ENCODE measurements at places on chromosomes 11 and 22. TPM values are rescaled to one million over a fixed set of nuclear protein-coding genes. Genes with fewer than 3 reads are reported as not detected.
A peak's percentile ranks its signal among the peaks of the same experiment; 100 is the strongest.

ZDHHC5 gene
- 56.7 TPM for total RNA-seq

MMP1 gene
- total RNA-seq: 0.24 TPM

GRCh38 chr22:24175160-24175808 lies 6.0 kb upstream of the SUSD2 start:
- peak overlapping the region; percentile 42 for H3K27ac ChIP-seq
- H3K27me3 ChIP-seq: no peaks in the 10 kb centered on the region
- peak; percentile 51 for DNase-seq
- no peak overlapping the region for H3K4me3 ChIP-seq
- H3K36me3 ChIP-seq: peaks cover 1% of the 10 kb centered on the region

GRCh38 chr22:32590556-32590955 lies 115.9 kb downstream of the FBXO7 start:
- H3K27ac ChIP-seq: no peak overlapping the region
- H3K27me3 ChIP-seq: peaks cover 9% of the 10 kb centered on the region
- H3K4me3 ChIP-seq: no peak overlapping the region
- H3K36me3 ChIP-seq: no peaks in the 10 kb centered on the region

CRYBB3 gene
- total RNA-seq: 1.0 TPM
